ENCODE measurements at places on chromosomes 4 and X. TPM values are rescaled to one million over a fixed set of nuclear protein-coding genes. Genes with fewer than 3 reads are reported as not detected.

The GABRG1 gene
- not detected for total RNA-seq

The GPR173 gene
- total RNA-seq, result 2.2 TPM

The MAPK10 gene
- 1.3 TPM for total RNA-seq

The PDCL2 gene
- not detected for total RNA-seq

The GLOD5 gene
- total RNA-seq, result not detected

The SPARCL1 gene
- not detected for total RNA-seq

The PPP1R2C gene
- not detected for total RNA-seq

The MAGEA3 gene
- not detected for total RNA-seq

The DMRTC1B gene
- total RNA-seq, result not detected

The TMEM185A gene
- 15.6 TPM for total RNA-seq

The RAB33B gene
- 3.9 TPM for total RNA-seq

The MAGEC1 gene
- not detected for total RNA-seq

The GAGE12E gene
- total RNA-seq, result not detected

The TKTL2 gene
- not detected for total RNA-seq

The CLDN22 gene
- not detected for total RNA-seq

The GABRQ gene
- total RNA-seq, result 0.22 TPM

The CXXC4 gene
- total RNA-seq, result 0.29 TPM

The NDP gene
- not detected for total RNA-seq
